Activated CD8-positive, alpha-beta T cell treated with anti-CD3 and anti-CD28 coated beads for 36 hours (primary cell): ENCODE measurements at places on chromosomes 7 and 10.
A peak's percentile ranks its signal among the peaks of the same experiment; 100 is the strongest.

GRCh38 chr10:95392681-95393164 is 101.9 kb upstream of the PDLIM1 start:
- no peak overlapping the region for H3K4me3 ChIP-seq
- H3K36me3 ChIP-seq = no peaks in the 10 kb centered on the region
- no peak for DNase-seq
- H3K27me3 ChIP-seq = no peaks in the 10 kb centered on the region

DNA sequence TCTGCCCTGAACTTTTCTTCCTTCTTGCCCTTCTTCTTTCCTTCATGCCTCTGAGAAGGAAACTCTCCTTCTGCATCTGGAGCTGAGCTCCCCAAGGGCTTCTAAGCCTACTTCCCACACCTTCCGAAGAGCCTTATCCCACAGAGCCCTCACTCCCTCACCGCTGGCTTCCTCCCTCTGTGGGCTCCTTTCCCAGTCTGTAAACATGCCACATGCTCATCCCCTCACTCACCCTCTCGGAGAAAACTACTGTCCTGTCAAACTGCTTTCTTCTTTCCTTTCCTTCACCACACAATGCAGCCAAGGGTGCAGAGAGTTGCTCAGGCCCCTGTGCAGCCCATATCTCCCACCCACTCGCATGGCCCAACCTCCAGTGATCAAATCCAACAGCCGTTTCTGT is 18.1 kb downstream of the ANKRD16 start:
- peaks cover 11% of the 10 kb centered on the region for H3K36me3 ChIP-seq
- no peaks in the 10 kb centered on the region for H3K27me3 ChIP-seq
- H3K4me1 ChIP-seq = peaks cover 6% of the 10 kb centered on the region

GRCh38 chr10:121559326-121560026 is 38.8 kb downstream of the FGFR2 start:
- H3K36me3 ChIP-seq = no peaks in the 10 kb centered on the region
- H3K27me3 ChIP-seq = peaks cover 1% of the 10 kb centered on the region
- H3K4me1 ChIP-seq = no peaks in the 10 kb centered on the region

GRCh38 chr7:105010504-105011130 is 3.4 kb upstream of the KMT2E start:
- H3K4me3 ChIP-seq = peak overlapping the region; percentile 100
- no peaks in the 10 kb centered on the region for H3K27me3 ChIP-seq
- peak overlapping the region; percentile 100 for H3K27ac ChIP-seq
- DNase-seq = no peak
- H3K36me3 ChIP-seq = peaks cover 79% of the 10 kb centered on the region
- H3K4me1 ChIP-seq = peaks cover 27% of the 10 kb centered on the region

DNA sequence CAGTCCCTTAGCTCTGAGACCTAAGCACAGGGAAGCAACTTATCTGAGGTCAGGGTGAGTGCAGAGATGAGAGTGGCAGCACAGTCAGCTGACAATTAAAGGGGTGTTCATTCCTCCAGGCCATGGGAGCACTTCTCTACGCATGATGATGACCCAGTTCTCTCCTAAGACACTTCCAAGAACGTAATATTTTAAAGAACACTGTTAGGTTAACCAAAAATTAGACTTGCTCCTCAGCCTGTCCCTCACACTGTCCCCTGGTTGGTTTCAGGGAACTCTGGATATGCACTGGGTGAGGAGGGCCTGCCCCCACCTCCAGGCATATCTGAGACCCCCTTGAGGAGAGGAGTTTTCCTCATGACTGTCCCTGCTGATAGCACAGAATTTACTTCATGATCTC is 767.5 kb downstream of the GRID1 start:
- no peaks in the 10 kb centered on the region for H3K27me3 ChIP-seq
- H3K4me1 ChIP-seq = peaks cover 12% of the 10 kb centered on the region
- no peaks in the 10 kb centered on the region for H3K36me3 ChIP-seq
- H3K4me3 ChIP-seq = no peak overlapping the region

DNA sequence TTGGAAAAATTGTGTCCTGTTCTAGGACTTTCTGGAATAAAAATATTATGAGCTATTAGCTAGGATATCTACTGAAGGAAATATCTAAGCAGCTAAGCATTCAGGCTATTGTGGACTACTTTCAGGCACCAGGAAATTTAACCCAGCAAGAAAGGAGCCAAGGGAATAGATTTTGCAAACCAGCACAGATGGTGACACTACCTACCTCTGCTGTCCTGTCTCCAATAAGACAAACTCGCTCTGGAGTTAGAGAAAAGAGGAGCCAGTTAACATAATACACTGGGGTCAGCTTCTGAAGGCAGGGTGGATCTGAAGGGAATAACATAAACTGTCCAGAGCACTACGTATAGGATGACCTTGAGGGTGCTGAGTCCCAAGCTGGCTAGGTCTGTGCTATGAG is 223.7 kb upstream of the PRSS58 start:
- H3K36me3 ChIP-seq = no peaks in the 10 kb centered on the region
- H3K4me3 ChIP-seq = no peak overlapping the region
- peaks cover 62% of the 10 kb centered on the region for H3K4me1 ChIP-seq
- no peak for DNase-seq

- H3K27ac ChIP-seq = no peak overlapping the region
- peaks cover 14% of the 10 kb centered on the region for H3K4me1 ChIP-seq
- no peaks in the 10 kb centered on the region for H3K27me3 ChIP-seq
- H3K36me3 ChIP-seq = peaks cover 4% of the 10 kb centered on the region
- H3K4me3 ChIP-seq = no peak overlapping the region
- no peak for DNase-seq
These were observed 7.8 kb downstream of the WIPI2 start for GRCh38 chr7:5197811-5198210.

DNA sequence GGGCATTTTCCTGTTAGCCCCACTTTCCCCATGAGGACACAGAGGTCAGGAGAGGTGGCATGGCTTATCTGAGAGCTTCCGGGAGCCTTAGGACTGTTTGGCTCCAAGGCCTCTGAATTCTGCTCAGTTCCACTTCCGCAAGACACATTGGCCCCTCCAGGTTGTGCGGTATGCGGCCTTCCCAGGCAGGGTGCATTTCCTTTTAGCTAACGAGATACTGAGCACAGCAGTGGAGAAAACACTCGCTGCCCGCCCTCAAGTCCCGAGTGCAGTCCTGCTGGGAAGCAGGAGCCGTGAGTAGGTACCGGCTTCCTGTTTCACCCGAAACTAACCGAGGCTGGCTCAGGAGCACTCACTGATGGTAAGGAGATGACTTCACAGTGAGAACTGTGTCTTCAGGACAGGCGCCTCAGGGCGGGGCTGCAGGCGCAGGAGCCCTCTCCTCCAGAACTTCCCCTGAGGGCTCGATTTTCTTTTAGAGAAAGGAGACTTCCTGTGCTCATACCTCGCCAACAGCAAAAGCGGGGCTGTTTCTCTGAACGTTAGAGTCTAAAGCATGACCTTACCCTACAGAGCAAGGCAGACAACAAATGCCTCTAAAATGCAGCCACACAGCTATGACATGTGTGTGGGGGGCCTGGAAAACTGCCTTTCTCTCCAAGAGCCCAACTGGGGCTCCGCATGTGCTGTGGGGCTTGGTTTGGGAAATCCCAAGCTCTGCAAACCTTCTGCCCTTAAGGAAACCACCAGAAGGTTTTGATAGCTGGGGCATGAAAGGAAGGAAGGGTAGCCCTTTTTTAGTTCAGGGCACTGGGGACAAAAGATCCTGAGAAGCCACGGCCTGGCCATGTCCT is 25.9 kb downstream of the RGS10 start:
- peak overlapping the region; percentile 91 for H3K27ac ChIP-seq
- peak; percentile 83 for DNase-seq
- H3K4me3 ChIP-seq = peak overlapping the region; percentile 53
- H3K36me3 ChIP-seq = peaks cover 69% of the 10 kb centered on the region
- no peaks in the 10 kb centered on the region for H3K27me3 ChIP-seq

DNA sequence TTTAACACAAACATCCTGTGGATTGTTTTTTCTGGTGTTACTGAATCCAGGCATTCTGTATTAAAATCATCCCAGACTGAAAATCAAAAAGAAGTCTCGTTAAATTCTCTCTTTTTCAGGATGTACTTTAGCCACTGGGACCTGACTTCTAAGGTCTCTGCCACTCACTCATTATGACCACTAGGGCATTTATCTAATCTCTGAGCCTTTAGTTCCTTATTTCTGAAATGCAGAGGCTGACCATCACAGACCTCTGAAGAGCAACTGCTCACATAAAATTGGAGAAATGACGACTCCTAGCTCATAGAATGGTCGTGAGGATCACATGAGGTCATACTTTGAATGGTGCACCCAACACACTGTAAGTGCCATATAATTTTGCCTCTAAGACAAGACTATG is 63.2 kb downstream of the KCNMA1 start:
- no peak overlapping the region for H3K27ac ChIP-seq
- no peak overlapping the region for H3K4me3 ChIP-seq
- no peaks in the 10 kb centered on the region for H3K4me1 ChIP-seq
- no peaks in the 10 kb centered on the region for H3K36me3 ChIP-seq
- DNase-seq = no peak

DNA sequence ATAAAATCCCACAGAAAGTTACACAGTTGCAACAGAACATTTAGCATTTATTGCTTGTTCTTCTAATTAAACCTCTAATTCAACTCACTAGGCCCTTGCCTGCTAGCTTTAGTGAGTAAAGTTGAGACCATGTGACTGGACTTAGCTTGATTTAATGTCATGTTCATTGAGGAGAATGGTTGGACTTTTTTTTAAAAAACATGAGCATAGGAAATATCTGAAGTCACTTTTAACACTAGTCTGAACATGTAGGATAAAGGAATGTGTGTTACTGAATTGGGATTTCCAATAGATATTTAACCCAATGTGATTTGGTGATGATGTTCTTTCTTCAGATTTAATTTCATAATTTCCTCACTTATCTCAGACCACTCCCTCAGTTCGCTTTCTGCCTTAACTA is 24.6 kb upstream of the GLCCI1 start:
- H3K36me3 ChIP-seq = no peaks in the 10 kb centered on the region
- peak overlapping the region; percentile 37 for H3K4me3 ChIP-seq
- no peak for DNase-seq
- H3K27ac ChIP-seq = peak overlapping the region; percentile 68

DNA sequence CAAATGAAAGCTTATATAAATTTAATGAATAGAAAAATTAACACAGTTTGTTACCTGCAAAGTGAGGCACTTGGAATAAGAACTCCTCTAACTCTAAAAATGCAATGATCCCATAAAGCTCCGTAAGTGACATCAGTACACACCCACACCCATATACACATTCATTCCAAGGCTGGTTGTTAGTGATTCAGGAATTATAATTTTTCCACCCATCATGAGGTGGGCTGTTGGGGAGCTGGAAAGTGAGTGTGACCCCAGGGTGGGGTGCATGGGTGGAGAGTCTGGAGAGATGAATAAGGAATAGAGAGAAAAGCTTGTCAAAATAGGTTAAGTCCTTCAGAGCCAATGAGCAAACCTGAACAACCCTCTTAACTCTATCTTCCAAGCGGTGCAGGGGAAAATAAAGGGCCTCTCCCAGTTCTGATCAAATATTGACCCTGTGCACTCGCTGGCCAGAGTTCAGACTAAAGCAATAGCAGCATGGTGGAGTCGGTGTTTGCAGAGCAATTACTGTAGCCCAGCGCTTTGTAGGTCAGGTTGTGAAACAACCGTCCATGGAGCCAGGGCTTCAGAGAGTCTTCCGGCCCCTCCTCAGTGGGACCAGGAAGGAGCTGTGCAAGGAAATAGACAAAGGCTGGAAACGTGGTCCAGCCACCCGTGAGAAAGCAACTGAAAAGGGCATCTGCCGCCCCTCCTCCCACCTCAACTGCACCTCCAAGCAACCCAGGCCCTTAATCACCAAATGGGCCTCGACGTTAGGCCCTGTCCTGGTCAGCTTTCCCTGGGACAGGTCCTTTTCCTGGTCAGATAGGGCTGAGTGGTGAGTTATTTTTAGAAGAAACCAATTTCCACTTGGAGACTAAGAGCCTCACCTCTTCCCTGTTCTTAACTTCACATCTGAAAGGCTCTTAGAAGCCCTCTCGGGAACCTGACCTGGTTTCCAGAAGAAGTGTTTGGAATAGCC is 61.2 kb downstream of the SH3PXD2A start:
- peaks cover 2% of the 10 kb centered on the region for H3K4me1 ChIP-seq
- no peak overlapping the region for H3K27ac ChIP-seq
- no peaks in the 10 kb centered on the region for H3K36me3 ChIP-seq
- DNase-seq = no peak
- H3K4me3 ChIP-seq = no peak overlapping the region

GRCh38 chr10:10685566-10685965 is 332.1 kb upstream of the CELF2 start:
- no peak overlapping the region for H3K27ac ChIP-seq
- no peak for DNase-seq
- H3K27me3 ChIP-seq = peaks cover 9% of the 10 kb centered on the region
- H3K36me3 ChIP-seq = no peaks in the 10 kb centered on the region

- no peaks in the 10 kb centered on the region for H3K36me3 ChIP-seq
- H3K27me3 ChIP-seq = peaks cover 3% of the 10 kb centered on the region
- H3K4me3 ChIP-seq = no peak overlapping the region
These were observed 62.2 kb downstream of the SAMD9 start for GRCh38 chr7:93055543-93056107.

GRCh38 chr7:83588602-83589240 is 60.2 kb downstream of the SEMA3E start:
- H3K4me1 ChIP-seq = no peaks in the 10 kb centered on the region
- DNase-seq = no peak
- no peak overlapping the region for H3K4me3 ChIP-seq
- H3K36me3 ChIP-seq = no peaks in the 10 kb centered on the region
- H3K27ac ChIP-seq = no peak overlapping the region

DNA sequence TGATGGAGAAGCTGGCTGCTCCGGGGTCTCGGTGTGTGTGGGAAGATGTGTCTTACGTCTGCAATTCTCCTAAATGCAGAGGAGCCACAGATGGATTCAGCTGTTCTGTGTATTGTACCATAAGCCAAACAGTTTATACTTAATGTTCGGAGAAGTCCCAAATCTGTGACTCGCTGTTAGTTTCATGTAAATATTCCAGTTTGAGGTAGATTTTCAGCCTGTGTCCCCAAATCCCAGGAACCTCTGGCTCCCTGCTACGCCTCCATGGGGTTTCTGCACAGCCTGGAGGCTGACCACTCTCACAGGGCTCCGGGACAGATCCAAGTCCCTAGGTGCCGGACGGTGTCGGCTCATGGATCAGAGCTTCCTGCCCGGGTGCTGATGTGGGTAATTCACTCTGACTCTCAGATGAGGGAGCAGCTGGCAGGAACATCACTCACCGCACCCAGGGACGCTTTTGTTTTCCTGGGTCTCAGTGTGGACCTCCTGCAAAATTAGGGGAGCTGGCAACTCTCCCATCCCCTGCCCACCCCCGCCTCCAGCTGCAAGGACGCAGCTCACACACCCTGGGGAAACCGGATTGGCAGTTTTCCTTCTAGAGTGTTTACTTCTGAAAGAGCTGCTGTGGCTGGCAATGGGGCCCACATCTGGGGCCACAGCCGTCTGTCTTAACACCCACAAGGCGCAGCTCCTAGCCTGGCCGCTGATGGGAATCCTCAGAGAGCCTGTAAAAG is 421.1 kb upstream of the FOXK1 start:
- H3K27me3 ChIP-seq = peaks cover 2% of the 10 kb centered on the region
- H3K27ac ChIP-seq = no peak overlapping the region
- H3K4me3 ChIP-seq = no peak overlapping the region
- no peak for DNase-seq
- no peaks in the 10 kb centered on the region for H3K4me1 ChIP-seq
- H3K36me3 ChIP-seq = no peaks in the 10 kb centered on the region

- no peaks in the 10 kb centered on the region for H3K4me1 ChIP-seq
- no peak overlapping the region for H3K27ac ChIP-seq
- no peak for DNase-seq
- H3K27me3 ChIP-seq = no peaks in the 10 kb centered on the region
- no peaks in the 10 kb centered on the region for H3K36me3 ChIP-seq
These were observed 128.3 kb downstream of the PTPN20 start for GRCh38 chr10:47039562-47039913.
